ENCODE measurements at places on chromosomes 11 and 22.

DNA sequence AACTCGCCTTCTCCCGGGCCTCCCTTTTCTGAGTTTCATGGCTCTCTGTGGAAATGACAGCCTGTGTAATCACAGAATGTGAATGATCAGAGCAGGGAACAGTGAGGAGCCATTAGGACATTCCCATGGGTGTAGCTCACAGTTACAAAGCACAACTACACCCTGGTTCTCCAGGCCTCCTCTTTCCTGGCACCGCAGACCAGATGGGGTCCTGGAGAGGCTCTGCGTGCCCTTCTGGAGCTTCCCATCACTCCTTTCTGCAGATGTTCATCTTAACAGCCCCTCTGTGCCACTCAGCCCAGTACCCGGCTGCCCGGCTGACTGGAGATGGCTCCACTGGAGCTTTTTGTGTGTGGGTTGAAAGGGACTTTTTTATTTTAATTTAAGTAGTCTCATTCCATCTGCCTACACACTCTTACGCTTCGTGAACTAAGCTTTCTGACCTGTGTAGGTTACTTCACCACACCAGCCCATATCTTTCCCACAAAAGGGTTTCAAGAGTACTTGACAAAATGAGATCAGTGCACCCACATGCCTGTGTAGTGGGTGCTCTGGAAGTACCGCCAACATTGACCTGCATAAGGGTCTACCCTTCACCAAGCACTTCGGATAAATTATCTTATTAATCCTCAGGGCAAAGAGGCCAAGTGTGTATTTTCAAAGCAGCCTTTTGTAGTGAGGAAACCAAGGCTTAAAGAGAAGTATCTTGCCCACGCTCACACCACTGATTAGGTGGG, 29.8 kb downstream of the SREBF2 start:
- DNase-seq: no peak

- DNase-seq: no peak
These were observed 16.8 kb downstream of the LRRC32 start for GRCh38 chr11:76653674-76654284.

DNA sequence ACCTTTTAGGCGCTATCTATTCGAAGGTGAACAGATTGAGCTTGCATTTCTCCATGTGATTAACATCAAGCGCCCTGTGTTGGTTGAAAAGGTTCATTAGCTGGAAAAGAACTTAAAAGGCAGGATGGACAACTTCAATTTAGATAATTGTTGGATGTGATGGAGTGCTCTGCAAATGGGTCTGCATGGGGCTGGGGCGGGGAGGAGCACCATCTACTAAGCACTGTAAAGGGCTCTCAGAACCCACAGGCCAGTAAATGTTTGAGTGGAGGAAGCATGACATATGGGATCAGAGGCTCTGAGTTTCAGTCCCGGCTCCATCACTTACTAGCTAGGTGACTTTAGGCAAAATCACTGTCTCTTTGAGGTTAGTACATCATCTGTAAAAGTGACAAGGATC, 28.2 kb downstream of the ARL14EP start:
- no peak for DNase-seq

- no peak for DNase-seq
These were observed 15.6 kb upstream of the UCP3 start for GRCh38 chr11:74024261-74025029.

DNA sequence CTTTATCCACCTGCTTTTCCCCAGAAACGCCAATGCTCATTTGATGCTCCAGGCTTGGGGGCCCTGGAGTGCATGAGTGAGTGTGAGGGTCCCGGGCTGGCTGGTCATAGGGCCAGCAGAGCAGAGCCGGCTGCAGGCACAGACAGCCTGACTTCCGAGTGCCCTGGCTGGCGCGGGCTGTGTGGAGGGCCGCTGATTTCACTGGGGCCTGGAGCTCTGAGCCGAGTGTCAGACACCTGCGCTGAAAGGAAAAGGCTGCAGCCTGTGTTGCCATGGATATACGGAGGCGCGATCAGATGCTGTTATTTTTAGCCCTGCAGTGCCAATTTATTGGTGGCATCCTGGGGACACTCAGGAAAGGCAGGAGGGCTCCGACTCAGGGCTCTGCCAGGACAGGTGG, 87.6 kb downstream of the ST3GAL4 start:
- no peak for DNase-seq

DNA sequence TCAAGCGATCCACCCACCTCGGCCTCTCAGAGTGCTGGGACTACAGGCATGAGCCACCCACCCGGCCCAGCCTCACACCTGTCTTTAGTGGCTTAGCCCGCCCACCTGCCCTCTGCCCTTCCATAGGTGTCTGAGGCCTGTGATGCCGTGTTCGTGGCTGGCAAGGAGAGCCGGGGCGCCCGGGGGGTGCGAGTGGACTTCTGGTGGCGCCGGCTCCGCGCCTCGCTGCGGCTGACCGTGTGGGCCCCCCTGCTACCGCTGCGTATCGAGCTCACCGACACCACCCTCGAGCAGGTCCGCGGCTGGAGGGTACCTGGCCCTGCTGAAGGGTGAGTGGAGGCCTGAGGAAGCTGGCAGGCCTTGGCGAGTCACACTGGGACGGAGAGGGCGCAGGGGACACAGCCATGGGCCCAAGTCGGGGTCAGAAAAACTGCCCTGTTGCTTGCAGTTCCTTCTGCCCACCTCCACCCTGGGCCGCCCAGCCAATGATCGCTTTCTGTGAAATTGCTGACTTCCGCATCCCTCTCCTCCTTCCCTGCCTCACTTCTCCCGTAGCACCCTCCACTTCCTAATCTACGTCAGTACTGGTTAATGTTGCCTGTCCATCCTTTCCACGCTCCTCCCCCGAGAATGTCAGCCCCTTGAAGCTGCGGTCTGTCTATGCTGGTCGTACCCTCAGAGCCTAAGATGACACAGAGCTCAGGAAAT, 9.3 kb downstream of the TMEM132A start:
- DNase-seq: no peak

GRCh38 chr11:129352676-129353075, 23.0 kb upstream of the BARX2 start:
- no peak for DNase-seq

DNA sequence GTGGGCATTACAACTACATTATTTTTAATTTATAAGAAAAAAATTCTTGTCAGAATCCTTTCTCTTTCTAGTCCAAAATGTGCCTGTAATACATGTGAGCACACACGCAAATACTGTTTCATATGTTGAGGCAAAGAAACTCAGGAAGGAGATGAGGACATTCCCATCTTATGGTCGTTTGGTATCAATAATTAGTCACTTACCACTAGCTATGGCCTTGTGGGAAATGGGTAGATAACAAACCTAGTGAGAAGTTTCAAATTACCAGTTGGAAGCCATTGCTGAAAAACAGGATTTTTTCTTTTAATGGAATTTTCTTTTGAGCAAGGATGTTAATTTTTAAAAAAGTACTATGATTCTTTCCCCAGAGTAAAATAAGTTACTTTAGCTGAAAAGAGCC, 25.7 kb downstream of the AMOTL1 start:
- no peak for DNase-seq

GRCh38 chr11:22666325-22666687, at the start of gene GAS2:
GAS2 (plus strand) TSS chr11:22666611; CDS start chr11:22674870, 8,259 bp downstream.
- DNase-seq: no peak

DNA sequence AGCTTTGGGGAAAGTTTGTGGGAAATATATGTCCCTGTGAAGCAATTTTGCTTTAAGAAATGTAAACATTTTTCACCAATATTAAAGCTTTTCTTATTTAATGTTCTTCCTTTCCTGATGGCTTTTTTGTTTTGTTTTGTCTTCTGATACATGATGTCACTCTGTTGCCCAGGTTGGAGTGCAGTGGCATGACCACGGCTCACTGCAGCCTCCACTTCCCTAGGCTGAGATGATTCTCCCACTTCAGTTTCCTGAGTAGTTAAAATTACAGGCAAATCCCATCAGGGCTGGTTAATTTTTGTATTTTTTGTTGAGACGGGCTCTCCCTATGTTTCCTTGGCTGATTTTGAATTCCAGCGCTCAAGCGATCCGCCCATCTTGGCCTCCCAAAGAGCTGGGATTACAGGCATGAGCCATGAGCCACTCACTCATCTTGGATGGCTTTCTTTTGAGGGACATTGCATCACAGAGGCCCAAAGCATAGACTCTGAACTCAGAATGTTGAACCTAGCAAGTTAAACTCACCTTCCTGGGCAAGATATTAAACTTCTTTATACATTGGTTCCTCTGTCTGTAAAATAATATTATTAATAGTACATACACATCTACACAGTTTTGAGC, 651 bp upstream of the CARD16 start:
- DNase-seq: no peak

- no peak for DNase-seq
These were observed 137.4 kb downstream of the EHF start for GRCh38 chr11:34758262-34758661.

DNA sequence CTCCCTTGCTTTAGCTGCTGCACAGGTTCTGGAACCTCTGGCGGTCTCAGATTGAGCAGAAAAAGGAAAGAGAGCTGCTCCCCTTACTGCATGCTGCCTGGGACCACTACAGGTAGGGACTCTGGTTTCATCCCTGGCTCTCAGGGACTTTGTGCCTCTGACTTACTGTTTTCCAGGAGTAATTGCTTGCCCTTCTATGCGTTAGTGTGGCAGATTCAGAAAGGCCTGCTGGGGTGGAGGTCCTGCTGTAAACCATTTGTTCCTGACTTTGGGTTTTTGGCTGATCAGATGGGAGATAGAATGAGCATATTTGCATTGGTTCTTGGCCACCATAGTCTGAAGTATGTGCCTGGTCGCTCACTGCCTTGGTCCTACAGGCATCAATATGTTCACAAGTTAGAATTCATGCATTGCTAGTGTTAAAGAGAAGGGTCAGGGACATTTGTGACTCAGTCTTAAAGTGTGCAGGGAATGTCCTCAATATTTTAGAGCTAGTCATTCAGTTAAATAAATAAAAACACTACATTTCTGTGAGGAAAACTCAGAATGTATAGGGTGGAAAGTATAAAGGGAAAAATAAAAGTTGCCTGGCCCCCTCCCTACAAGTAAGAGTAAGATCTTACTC, 78.0 kb downstream of the PISD start:
- DNase-seq: no peak

GRCh38 chr11:130480186-130480585, 31.7 kb downstream of the ADAMTS15 start:
- DNase-seq: no peak

DNA sequence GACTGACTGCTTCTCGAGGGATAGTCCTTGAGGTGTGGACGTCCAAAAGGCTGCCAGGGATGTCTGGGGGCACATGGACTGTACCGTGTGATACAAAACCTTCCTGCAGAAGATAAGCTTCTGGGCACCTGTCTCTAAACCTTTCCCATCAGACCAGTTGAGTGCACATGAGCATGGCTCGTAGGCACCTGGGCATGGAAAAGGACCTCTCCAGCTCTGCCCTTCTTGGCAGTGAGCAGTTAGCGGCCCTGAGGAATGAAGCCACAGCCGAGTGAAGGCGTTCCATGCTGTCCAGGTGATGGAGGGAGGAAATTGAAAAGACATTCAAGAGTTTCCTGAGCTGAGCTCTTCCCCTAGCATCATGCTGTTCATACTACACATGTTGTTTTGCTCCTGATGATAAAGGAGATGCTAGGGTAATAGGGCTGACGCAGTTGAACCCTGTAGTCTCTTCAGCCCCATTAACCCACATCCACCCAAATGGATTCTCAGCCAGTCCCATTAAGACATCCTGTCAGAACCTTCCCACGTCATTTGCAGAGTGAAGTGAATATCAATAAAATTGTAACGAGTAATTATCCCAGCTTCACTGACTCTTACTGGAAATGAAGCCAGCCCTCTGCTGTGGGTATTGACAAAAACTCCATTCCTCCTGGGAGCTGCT, 138.6 kb downstream of the KIRREL3 start:
- DNase-seq: no peak

DNA sequence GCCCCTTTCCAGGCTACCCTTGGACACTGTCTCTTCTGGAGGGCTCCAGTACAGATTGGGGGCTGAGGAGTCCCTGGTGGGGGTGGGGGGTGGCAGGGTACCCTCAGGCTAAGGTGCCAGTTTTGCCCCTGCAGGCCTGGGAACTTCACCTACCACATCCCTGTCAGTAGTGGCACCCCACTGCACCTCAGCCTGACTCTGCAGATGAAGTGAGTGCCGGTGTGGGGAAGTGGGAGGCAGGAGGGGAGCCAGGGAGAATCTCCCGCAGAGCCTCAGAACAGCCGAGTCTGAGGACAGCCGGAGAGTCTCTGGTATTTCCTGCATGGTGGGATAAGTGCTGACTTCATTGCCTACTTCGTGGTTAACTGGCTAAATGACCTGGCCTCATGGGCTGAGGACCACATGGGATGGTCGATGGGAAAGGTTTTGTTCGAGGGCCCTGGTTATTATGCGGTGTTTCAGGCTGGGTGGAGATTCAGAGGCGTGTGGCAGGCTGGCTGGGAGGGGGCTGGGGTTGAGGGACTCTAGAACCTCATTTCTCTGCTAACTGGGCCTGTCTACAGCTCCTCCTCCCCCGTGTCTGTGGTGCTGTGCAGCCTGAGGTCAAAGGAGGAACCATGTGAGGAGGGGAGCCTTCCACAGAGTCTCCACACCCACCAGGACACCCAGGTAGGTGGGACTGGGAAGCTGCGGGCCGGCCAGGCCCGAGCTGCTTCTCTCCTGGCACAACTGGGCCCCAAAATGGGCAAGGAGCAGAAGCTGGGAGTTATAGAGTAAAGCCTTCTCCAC, 8.5 kb downstream of the TMEM258 start:
- DNase-seq: no peak

- DNase-seq: no peak
These were observed 86.7 kb downstream of the APOL5 start for GRCh38 chr22:35804421-35804820.

DNA sequence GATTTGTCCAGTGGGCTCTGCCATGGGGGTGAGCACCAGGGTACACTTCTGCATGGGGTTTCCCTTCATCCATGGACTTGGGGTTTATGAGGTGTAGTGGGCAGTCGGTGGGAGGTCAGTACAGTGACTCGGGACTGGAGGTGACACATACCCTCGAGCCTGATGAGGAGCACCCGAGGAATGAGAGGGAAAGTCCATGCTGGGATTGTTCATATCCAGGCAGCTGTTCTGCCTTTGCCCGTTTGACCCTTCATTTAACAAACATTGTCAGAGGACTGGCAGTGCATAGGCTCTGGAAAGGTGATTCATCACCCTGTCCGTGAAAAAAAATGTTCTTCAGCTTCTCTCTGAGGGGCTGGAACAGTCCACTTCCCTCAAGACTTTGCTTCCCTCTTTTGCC, 2.7 kb downstream of the NAV2 start:
- DNase-seq: peak; percentile 87

DNA sequence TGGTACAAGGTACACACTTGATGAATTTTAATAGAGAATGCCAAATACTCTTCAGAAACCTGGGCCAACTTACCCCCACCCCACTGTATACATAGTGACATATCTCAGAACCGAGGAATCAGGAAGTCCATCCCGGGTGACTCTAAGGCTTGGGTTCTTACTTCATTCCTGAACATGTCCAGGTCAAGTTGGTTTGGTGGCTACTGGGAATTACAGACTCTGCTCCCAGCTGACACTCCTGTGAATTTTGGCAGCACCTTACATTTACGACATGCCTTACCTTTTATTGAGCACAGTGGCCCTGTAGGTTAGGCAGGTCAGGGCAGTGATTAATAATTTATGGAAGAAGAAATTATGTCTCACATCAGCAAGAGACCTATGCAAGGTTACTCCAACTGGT, 70.1 kb upstream of the LDLRAD3 start:
- DNase-seq: no peak

- no peak for DNase-seq
These were observed 223.2 kb downstream of the BLID start for GRCh38 chr11:121892863-121893262.
